ENCODE measurements at places on chromosomes 11 and 22.

GRCh38 chr22:43975041-43975440 lies 19.8 kb downstream of the SAMM50 start:
- DNase-seq = no peak

GRCh38 chr22:47157486-47158270 lies 395.2 kb downstream of the TBC1D22A start:
- no peak for DNase-seq

GRCh38 chr11:126637795-126638175 lies 282.3 kb downstream of the ST3GAL4 start:
- no peak for DNase-seq

DNA sequence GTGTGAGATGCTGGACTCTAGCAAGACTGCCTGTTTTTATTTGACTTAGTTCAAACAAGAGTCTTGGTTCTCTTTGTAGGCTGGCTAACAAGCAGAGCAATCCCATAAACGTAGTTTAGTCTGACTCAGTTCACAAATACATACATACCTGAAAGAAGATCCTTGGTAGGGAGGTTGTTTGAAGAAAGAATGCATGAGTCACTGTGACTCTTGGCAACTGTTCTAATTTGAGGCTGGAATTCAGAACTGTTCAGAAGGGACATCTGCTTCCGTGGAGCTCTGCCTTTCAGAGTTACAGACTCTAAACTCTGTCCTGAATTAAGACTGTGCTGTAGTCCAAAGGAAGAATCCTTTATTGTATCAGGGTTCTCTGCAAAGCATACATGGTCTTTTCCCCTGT lies 32.2 kb downstream of the C2CD3 start:
- DNase-seq = no peak

DNA sequence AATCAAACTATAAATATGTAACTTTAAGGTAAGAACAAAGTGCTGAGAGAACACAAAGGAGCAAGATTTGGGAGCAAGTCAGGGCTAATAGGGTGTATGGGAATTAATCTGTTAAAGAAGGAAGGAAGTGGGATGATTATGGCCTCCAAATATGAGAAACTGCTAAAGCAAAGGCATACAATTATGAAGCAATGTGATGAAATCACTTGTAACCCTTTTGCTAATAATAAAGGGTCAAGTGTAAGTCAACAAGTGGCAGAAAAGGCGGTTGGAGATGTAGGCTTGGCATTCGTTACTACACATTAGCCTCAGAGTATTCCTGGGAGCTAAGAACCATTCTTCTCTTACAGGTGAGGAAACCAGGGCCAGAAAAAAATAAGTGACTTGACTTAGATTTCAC lies 1002.3 kb upstream of the TENM4 start:
- DNase-seq = no peak

DNA sequence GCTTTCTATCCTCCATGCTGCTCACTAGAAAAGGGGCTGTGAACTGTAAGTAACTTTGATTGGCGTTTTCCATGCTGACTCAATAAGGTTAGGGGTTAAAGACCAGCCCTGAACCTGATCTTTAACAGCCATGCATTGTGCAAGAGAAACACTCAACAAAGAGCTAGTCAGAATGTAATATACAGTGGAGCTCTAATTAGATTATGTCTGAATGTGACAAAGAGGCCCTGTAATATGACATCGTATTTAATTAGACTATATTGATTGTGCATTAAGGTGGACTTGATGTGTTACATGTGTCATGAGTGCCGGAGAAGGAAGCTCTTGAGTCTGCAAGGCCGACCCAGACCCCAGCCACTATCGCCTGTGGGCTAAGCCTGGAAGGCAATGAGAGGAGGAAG lies 70.5 kb downstream of the PKNOX2 start:
- no peak for DNase-seq

- DNase-seq = no peak
Measured at GRCh38 chr11:72568861-72569260, 105.4 kb downstream of the PDE2A start.

- peak; percentile 93 for DNase-seq
Measured at GRCh38 chr11:64723117-64723906, at the start of gene NRXN2. NRXN2 (minus strand) TSS chr11:64723197; CDS start chr11:64713699, 9,498 bp downstream.

DNA sequence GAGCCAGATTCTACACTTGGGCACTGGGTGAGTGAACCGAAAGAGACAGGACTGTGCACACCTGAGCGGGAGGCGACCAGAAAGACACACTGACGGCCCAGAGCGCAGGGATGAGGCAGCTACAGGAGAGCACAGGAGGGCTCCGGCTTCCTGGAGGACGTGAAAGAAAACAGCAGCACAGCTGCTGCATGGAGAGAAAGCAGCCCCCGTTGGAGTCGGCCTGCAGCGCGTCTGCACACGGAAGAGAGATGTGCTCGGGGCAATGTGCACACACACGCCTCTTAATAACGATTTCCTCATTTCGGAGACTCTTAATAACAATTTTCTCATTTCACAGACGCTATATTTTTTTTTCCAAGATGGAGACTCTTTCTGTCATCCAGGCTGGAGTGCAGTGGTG lies 160.4 kb downstream of the CTTN start:
- no peak for DNase-seq

- no peak for DNase-seq
Measured at GRCh38 chr22:45838305-45838887, 138.6 kb downstream of the WNT7B start.

DNA sequence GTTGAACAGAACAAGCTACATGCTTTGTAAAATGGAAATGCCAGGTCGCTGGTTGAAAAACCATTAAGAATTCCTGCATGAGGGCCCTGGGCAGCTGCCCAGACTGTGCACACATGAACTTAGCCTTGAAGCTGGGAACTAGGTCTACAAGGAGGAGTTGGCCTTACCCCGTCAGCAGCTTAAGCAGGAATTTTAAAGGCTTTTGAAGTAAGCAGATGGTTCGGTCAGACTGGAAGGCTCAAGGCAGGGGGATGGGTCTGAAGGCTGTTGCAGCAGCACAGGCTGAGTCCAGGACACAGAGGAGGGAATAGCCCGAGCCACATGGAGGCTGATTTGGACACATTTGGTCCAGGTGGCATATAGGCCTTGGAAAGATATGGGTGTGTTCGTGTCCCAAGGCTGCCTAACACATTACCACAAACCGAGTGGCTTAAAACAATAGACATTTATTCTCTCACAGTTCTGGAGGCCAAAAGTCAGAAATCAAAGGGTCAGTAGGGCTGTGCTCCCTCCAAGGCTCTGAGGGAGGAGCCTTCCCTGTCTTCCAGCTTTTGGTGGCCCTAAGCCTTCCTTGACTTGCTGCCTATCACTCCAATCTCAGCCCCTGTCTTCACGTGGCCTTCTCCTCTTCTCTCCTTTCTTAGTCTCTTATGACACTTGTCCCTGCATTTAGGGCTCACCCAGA lies 11.6 kb downstream of the LIF start:
- DNase-seq = no peak

DNA sequence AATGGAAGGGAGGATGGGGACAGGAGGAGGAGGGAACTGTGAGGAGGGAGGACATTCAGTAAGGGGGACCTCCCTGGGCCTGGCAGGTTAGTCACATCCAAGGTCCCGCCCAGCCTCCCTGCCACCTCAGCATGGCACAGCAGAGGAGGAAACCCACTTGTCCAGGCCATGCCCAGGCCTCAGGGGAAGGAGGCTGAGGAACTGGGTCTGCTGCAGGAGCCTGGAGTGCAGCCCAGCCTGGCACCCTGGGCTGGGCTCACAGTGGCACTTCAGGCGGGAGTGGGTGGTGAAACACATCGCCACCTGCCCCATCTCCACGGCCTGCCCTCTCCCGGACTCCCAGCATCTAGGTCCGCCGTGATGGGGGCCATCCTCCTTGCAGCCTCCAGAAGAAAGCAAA lies 17.2 kb upstream of the KLHL35 start:
- DNase-seq = no peak

DNA sequence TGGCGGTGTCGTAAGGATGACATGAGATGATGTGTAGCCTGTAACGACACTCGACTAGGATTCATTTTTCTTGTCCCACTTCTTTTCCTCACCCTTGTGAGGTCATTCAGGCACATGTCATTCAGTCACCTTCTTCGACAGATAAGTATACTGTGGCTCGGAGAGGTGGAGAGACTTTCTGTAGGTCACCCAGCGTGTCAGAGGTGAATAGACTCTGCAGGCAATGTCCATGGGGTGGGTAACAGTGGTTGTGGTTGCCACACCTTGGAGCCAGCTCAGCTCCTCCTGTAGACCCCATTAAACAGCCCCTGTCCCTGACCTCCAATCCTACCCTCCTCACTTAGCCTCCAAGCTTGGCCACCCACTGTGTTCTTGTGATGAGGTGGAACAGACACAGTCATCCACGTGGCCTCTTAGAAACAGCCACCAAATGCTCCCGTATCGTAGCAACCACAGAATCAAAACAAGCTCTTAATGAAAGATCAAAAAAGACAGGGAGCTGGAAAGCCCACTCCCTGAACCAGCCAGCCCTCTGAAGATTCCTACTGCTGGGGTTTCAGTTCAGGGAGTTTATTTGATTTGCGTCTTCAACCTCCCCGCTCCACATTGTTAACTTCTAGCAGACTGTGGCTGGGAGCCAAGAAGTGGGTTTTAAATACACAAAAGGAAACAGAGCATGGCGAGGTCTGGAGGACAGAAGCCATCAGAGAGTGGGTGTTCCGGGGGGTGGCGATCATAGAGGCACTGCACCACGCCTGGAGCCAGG lies 89.0 kb upstream of the GRK3 start:
- DNase-seq = peak; percentile 8

- no peak for DNase-seq
Measured at GRCh38 chr11:105298630-105299029, 159.1 kb upstream of the CARD18 start.

- no peak for DNase-seq
Measured at GRCh38 chr11:83721263-83721662, 435.1 kb upstream of the CCDC90B start.

- peak; percentile 58 for DNase-seq
Measured at GRCh38 chr11:33258631-33259205, 1.5 kb downstream of the HIPK3 start.

DNA sequence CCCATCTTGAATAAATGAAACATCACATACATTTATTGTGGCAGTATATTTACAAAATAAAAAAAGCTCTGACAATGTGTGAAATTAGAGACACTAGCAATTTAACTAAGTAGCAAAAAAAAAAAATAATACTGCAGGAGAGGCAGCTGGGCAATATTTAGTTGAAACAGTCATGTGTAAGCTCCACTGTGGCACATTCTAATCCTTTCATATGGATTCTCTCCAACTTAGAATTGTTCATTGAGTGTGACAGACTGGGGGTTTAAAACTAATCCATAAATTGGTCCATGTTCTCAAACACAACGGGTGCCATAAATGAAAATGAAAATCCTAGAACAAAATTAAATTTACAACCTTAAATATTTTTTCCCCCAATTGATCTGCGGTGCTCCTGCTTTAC lies 302.1 kb downstream of the CADM1 start:
- no peak for DNase-seq

GRCh38 chr11:3986301-3986700 lies 108.3 kb upstream of the RRM1 start:
- DNase-seq = no peak

DNA sequence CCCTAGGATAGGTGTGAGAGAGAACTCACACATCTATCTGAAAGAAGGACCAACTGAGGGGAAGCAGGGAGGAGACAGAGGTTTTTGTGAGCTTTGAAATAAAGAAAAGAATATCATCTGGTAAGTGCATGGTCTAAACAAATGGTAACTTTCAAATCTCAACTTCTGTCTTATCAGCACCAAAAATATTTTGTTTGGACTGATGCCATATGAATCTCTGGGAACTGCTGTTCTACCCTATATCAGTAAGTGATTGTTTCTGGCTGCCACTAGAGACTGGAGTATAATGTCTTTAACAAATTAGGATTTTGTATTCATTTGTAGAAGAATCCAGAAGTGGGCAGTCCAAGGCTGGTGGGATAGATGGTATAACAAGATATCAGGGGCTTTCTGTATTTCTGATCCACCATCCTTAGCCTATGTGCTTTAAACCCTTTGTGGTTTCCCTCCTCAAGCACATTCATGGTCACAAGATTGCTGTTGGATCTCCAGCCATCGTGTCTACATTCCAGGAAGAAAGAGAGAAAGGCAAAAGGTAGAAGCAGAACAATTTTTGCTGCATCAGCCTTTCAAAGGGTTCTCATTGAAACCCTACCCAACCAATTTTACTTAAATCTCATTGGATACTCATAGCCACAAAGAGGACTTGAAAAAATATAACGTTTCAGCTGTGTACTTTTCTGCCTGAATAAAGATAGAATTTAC lies 4.7 kb downstream of the HEPHL1 start:
- DNase-seq = no peak

DNA sequence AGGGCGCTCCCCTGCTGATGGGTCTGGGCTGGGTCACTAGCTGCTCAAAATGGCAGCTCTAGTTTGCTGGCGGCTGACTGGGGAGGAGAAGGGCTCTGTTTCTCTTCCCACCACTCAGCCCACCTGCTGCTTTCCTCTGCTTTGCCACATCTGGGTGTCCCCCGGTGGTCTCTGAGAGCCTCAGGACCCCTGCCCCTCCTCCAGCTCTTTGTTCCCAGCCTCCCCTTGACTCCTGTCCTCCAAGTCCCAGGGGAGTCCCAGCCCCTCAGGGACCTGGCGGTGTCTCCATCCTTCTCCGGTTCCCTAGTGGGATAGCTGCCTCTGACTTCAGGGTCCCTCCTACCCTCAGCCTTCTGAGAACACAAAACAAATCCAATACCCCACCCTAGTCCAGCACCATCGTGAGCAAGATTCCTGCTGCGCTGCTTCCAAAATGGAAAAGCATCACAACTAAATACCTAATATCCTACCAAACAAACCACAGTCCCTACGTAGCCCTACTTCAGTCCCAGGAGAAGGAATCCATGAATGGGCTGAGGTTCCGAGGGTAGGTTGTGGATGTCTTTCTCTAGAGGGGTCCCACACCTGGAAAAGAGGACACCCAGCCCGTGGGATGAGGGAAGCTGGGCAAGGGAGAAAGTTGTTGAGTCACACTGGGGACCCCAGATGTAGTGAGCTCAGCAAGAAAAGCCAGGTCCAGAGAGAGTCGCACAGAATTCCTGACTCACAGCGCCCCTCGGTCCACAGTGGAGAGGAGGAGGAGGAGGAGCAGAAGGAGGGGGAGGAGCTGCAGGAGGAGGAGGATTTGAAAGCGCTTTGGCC lies 45.0 kb upstream of the NNMT start:
- DNase-seq = no peak

GRCh38 chr11:122242731-122243130 lies 126.7 kb upstream of the BLID start:
- peak; percentile 22 for DNase-seq

- no peak for DNase-seq
Measured at GRCh38 chr11:75337195-75337654, 14.2 kb downstream of the ARRB1 start.

- DNase-seq = no peak
Measured at GRCh38 chr11:78254268-78254667, 65.5 kb downstream of the USP35 start.

DNA sequence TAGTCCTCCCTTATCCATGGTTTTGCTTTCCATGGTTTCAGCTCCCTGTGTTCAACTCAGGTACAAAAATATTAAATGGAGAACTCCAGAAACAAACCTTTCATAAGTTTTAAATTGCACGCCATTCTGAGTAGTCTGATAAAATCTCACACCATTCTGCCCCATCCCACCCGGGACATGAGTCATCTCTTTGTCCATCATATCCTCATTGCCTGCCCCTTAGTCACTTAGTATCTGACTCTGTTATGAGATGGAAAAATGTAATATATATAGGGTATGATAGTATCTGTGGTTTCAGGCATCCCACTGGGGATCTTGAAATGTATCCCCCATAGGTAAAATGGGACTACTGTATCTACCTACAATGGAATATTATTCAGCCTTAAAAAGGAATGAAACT lies 35.5 kb upstream of the FGF3 start:
- no peak for DNase-seq
